ENCODE measurements at places on chromosomes 2 and 18.

GRCh38 chr2:141260911-141261310 is 869.9 kb downstream of the LRP1B start:
- no peak for DNase-seq

DNA sequence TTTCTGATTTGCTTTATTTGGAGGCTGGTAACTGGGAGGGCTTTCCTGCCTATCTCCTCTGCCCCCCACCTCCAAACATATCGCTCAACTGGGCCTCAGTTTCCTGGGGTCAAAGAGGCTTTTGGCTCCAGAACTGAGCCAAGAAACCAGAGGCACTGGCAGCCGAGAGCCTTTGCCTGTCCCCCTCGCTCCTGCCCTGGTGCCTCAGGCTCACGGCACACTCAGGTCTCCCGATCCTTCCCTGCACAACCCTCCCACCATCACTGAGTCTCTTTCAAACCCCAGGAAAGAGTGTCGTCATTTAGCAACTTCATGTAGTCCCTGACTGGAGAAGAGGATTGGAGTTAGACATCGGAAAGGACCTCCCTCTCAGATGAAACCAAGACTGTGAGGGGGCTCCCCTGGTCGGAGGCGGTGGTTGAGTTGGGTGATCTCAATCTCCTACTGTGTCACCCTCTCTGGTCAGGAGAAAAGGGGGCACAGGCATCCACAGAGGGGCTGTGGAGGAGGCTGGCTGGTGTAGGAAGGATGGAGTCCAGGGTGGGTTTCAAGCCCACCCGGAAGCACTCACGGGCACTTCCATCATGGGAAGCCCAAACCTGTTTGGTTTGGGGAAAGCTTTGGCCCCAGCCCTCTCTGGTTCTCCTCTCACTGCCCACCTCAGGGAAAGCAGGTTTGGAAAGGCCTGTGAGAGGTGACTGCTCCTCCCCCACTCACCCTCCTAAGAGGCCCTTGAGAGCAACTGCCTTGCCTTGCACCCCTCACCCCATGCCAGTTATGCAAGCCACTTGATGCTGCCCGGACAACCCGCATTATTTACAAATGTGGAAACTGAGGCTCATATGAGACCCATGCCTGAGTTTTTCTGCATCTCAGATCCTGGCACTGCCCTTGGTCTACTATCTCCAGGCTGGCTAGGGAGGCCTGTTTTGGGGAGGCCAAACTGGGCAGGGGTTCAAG is 62.3 kb downstream of the TNS1 start:
- no peak for DNase-seq

GRCh38 chr2:45134014-45134413 is 124.8 kb upstream of the SIX2 start:
- no peak for DNase-seq

DNA sequence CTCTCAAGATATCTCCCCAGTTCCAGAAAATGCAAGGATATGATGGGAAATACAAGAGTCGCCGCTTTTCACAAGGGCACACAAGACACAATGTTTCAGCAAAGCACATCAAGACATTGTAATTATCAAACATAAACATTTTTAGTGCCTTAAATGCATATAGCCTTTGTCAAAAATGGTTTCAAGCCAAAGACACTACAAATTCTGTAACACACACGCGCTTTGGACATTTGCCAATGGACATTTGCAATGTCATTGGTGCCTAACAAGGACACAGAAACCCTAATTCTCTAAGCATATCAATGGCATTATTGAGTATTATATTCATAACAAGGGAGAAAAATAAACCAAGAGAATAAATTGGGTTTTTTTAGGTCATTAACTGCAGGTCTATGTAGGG is 16.1 kb downstream of the ADD2 start:
- DNase-seq: no peak

DNA sequence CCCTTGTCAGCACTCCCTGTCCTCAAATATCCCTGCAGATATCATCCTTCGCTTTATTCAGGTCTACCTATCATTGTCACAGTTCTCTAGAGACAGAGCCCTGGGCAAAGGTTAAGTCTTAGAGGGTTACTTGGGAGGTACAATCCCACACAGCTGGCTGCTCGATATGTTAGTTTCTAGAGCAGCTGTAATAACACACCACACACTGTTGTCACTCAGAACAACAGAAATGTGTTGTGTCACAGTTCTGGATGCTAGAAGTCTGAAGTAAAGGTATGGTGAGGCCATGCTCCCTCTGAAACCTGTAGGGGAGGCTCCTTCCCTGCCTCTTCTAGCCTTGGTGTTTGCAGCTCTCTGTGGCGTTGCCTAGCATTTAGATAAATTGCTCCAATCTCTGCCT is 9.9 kb upstream of the RAPGEF4 start:
- DNase-seq: no peak

DNA sequence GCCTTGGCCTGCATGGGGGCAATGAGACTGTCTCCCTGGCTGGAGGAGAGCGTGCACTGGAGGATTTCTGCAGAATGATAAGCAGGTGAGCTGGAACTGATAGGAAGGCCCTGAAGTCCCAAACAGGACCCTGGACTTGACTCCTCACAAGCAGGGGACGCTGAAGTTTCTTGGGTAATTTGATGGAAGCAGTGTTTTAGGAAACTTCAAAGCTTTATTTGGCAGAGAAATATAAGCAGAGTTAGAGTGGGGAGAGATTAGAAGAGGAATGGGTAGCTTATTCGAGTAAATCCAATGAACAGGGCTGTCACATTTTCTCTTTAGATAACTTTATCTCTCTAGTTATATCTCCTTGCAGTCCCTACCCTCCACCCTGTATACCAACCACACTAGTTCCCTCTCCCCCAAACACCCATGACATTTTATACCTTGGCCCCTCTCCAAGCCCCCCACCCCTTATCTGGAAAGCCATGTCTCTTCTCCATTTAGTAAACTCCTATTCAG is 73.6 kb upstream of the IGFBP5 start:
- no peak for DNase-seq
